ENCODE measurements at places on chromosomes 16 and 17. TPM values are rescaled to one million over a fixed set of nuclear protein-coding genes. Genes with fewer than 3 reads are reported as not detected.

RAB26 gene
- total RNA-seq = 1.4 TPM

C17orf78 gene
- not detected for total RNA-seq

CD300A gene
- total RNA-seq = 2.0 TPM

KCNH6 gene
- not detected for total RNA-seq

HBA1 gene
- 1,094 TPM for total RNA-seq

DDX19B gene
- 20.8 TPM for total RNA-seq

SLC5A11 gene
- total RNA-seq = not detected

GRCh38 chr17:78933959-78934568, 8.9 kb upstream of the TIMP2 start:
- DNase-seq = peak; percentile 98

DNA sequence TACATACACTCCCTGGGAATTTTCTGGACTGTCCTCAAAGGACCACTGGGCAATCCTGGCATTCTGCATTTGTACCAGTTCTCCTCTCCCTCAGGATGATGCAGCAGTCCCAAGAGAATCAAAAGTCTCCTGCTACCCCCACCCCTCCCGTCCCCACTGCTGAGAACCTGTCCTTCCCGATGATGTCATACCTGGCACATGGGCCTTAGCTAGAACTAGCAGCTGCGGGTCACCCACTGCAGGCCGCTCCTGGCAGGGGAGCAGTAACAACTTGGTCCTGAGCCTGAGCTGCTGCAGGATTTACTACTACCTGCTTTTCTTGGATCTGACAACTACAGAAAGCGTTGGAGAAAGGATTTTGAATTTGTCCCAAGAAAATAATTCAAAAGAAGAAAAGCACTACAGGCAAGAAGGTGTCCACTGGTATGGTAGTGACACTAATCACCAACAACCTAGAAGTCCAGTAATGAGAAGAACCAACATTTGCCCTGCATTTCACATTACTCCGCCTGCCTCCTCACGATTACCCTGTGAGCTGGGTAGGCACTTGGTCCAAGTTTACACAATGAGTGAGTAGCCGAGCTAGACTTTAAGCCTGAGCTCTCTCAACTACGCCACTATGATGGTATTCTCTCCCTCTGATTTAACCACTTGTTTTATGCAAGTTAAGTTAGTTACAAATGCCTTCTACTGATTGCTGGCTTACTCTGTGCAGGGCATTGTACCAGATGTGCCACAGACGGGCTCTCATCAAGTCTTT, 55.3 kb upstream of the ETV4 start:
- DNase-seq = no peak

GRCh38 chr17:35514564-35514963, 22.9 kb downstream of the SLFN12L start:
- DNase-seq = no peak

DNA sequence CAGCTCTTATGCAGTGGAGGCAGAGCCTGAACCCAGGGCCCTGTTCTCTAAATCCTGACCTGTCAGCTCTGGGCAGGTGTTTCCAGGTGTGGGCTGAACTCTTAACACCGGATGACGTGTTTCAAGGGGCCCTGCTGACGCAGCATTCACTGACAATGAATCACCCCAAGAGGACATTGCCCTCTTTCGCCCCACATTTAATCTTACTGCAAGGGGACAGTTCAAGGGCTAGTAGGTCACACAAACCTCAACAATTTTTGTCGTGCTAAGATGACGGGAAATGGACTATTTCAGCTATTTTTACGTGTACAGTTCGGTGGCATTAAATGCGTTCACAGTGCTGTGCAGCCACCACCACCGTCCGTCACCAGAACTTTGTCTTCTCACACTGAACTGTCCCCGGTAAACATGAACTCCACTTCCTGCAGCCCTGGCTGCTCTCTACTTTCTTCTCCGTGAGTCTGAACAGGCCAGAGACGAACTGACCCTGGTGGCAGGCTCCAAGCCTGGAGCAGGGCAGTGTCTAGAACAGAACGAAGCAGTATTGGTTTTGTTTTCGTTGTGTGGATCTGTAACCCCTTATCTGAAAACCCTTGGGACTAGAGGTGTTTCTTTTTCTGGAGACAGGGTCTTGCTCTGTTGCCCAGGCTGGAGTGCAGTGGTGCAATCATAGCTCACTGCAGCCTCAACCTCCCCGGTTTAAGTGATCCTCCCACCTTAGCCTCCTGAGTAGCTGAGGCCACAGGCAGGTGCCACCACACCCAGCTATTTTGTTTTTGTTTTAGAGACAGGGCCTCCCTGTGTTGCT, 88.4 kb upstream of the CIBAR2 start:
- DNase-seq = no peak

- no peak for DNase-seq
These were observed 671 bp downstream of the CHMP6 start for GRCh38 chr17:80992077-80992947.

GRCh38 chr16:18853694-18854093, 52.3 kb upstream of the ARL6IP1 start:
- no peak for DNase-seq

DNA sequence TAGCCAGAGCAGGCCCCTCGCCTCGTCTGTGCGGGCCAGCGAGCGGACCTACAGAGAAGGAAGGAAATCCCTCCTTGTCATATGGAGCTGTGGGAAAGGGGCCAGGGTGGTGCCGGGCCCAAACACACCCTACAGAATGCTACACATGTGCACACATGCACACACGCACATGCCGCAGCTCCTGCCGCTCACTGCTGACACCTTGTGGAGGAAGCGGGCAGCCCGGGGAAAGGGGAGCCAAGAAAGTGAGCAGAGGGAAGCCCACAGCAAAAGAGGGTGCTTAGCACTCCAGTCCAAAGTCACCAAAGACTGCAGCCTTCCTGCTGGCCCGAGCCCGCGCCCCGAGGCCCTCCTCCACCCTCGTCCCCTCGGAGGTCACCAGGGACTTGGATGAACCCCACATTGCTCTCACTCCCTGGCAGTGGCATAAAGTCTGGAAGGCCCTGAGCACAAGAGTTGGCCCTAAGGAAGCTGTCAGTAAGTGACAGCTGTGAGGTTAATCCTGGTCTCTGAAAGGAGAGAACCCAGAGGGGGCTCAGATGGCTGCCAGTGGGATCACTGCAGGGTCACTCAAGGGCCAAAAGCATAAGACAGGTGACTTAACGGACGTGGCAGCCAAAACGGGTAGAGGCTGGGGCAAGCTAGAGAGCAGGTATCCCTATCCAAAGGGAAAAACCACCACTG, 68.2 kb downstream of the MYO18A start:
- peak; percentile 80 for DNase-seq

DNA sequence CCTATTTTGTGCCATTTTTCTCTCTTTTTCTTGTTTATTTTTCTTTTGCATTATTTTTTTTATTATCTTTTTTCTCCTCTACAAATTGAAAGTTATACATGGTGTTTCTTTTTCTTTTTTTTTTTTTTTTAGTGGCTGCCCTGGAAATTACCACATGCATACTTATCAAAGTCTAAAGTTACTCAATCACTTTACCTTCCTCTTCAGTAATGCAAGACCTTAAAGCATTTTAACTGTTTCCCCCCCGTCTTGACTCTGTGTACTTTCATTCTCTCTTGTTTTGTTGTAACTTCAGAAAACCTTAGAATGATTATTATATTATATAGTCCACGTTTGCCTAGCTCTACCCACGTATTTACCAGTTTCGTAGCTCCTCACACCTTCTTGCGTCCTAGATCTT, 33.3 kb upstream of the SMPD3 start:
- DNase-seq = no peak

- no peak for DNase-seq
These were observed 55.6 kb downstream of the USP43 start for GRCh38 chr17:9700754-9701476.

DNA sequence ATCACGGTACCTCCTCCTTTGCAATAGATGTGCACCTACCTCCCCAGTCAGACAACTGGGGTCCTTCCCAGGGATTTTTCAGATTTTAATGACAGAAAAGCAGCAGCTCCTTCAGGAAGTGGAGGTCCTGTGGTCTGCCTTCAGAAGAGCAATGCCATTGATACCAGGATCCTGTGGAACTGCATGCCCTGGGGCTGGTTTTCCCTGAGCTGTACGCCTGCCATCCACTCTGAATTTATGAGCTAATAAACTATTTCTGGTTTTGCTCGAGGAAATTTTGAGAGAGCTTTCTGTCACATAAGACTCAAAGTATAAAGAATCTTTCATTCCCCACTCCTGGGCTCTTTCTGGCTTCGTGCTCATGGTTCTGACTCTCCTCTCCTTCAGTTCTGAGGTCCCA, 10.0 kb upstream of the CCL23 start:
- DNase-seq = no peak

- no peak for DNase-seq
These were observed 4.2 kb upstream of the MAP3K14 start for GRCh38 chr17:45320931-45321461.

DNA sequence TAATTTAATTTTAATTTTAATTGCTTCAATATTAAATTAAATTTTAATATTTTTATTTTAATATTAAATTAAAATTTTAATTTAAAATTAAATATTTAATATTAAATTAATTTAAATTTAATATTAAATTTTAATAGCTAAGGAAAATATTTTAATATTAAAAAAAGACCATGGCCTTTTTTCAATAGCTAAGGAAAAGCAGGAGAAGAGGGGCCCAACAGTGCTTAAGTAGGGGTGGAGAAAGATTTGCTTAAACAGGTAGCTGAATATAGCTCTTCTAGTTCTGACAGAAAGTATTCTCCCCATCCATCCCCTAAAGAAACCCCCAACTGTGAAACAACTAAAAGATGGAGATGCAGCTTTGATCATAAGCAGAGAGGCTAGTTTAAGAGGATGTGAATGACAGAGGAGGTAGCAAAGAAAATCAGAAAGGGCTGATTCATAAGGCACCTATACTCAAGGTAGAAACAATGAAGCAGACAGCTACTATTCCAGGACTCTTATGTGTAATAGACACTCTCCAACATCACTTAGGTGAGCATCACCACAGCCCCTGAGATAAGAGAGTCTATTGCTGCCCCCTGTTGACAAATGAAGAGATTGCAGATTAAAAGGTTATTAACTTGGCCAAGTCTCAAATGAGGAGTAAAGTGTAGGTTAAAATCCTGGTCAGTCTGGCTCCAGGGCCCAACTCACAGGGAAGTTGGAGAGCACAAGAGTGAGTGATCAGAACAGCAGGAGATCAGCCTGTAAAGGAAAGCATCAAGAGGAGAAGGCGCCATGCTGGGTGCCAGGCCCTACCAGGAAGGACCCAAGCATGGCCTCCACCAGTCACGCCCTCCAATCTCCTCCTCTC, 7.8 kb upstream of the RNASEK start:
- no peak for DNase-seq

GRCh38 chr16:54389836-54390494, 103.4 kb upstream of the IRX3 start:
- no peak for DNase-seq

GRCh38 chr17:50055055-50055425, 870 bp upstream of the ITGA3 start:
- no peak for DNase-seq

DNA sequence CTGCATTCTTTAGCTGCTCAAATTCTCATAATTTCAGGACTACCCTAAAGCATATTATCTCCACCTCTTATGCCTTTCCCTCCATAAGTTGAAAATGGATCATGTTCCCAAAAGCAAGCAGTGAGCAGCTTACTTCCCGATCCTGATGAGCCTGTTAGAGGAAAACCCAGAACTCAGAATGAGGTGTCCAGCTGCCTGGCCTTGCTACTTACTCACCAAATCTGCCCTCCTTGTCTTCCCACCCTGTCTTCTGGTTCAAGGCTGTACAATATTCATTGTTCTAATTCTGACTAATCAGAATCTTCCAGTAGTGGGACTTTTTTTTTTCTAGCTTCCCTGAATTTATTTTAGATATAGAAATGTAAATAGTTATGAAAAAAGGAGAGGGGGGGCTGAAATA, 10.8 kb downstream of the LYRM1 start:
- no peak for DNase-seq

- DNase-seq = no peak
These were observed 22.9 kb downstream of the GDE1 start for GRCh38 chr16:19499006-19499405.

DNA sequence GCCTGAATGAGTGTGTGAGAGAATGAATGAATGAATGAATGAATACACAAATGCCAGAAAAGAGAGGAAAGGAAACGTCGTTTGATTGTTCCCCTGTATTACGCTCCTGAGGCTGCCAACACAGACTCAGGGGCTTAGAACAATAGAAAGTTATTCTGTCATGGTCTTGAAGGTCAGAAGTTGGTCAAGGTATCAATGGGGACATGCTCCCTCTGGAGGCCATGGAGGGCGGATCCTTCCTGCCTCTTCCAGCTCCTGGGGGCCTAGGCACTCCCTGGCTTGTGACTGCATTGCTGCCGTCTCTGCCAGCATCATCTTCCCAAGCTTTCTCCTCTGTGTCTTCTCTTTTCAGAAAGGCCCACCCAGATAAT, 1.5 kb upstream of the SLC38A8 start:
- DNase-seq = no peak

GRCh38 chr16:368388-369158, 1.8 kb downstream of the MRPL28 start:
- no peak for DNase-seq

DNA sequence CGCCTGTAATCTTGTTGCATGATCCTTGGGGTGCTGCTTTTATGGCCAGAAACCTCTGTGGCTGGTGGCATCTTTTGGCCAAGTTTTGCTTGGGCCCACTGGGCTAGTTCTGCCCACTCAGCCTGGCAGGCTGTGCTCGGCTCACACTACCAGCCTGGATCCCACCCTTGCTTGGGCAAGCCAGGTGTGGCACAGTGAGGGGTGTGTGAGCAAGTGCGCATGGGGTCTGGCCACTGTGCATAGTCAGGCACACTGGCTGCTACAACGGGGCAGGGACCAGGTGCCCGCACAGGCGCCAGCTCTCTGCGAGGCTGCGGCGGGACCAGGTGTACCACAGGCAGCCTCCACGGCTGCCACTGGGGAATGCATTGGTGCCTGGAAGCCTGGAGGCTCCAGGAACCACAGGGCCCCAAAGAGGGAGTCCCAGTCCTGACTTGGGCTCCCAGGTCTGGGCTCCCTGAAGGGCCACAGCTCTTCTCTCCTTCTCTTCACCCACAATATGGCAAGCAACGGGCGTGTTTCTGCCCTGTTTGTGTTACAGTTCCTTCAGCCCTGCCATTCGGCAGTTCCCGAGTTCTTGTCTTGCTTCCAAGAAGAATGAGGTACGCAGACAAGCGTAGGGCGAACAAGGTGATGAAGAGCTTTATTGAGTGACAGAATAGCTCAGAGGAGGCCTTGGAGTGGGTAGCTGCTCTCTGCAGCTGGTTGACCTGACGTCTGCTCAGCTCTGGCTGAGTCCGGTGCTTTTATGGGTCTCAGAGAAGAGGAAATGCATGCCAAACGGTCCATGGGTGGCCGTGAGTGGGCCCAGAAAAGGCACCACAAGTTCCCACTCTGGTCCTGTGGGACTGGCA, 26.7 kb upstream of the PRM1 start:
- no peak for DNase-seq

- no peak for DNase-seq
These were observed 18.4 kb downstream of the CARHSP1 start for GRCh38 chr16:8850279-8850885.

Measured in right atrium auricular region (tissue), 2 donors.